ENCODE measurements at places on chromosomes 13 and 19.

- no peak for DNase-seq
These were observed 6.2 kb upstream of the IRS2 start for GRCh38 chr13:109792416-109793059.

GRCh38 chr13:98318263-98318878 lies 141.3 kb upstream of the RNF113B start:
- no peak for DNase-seq

GRCh38 chr13:102234618-102235017 lies 167.2 kb downstream of the FGF14 start:
- DNase-seq: no peak

DNA sequence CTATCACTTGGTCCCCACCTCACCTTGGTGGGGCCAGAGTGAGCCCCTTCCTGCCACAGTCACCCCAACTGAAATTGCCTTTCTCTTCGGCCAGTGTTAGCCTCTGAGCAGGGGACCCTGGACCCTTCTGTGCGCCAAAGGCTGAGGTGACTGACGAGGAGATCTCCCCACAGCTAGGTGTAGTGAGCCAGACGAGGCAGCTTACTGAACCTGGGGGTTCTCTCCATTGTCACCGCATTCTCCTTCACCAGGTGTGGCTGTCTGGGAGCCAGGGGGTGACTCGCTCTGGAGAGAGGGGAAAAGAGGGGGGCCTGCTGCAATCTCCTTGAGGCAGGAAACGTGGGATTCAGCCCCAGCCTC lies 1.3 kb downstream of the RPS28 start:
- DNase-seq: no peak

GRCh38 chr19:13104848-13105711 lies 2.4 kb upstream of the LYL1 start:
- DNase-seq: no peak

DNA sequence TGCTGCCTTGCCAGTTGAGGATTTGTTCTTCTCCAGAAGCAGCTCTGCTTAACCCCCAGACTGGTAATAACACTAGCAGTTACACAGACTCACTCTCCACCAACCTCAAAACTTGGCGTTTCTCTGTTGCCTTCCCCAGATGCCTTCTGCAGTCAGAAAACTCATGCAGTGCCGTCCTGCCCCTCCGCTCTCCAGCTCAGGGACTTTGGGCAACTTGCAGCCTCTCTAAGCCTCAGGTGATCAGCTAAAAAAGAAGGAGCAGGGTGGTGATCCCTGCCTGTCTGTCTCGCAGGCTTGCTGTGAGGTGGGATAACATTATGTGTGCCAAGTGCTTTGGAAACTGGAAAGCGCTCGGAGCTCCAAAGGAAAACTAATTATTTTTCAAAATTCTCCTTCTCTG lies 391.6 kb downstream of the HS6ST3 start:
- DNase-seq: no peak

GRCh38 chr13:43153436-43154090 lies 130.2 kb downstream of the DNAJC15 start:
- DNase-seq: no peak

- no peak for DNase-seq
These were observed 7.1 kb downstream of the AKAP8 start for GRCh38 chr19:15372470-15372869.

DNA sequence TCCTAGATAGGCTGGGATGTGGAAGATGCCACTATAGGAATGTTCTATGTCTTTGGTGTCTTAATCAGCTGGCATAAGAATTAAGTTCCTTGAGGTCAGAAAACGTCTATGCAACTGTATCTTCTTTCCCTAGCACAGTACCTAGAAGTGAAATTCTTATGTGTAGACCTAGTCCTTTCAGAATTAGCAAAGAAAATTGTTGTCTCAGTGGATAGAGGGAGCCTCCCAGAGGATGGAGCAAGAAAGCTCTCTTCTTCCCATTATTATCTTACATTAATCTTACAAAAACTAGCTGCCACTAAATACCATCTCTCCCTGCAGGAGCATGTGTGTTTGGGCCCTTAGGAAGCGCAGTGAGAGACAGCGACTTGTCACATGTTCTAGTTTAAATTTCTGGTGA lies 11.6 kb downstream of the CLDN10 start:
- DNase-seq: no peak

DNA sequence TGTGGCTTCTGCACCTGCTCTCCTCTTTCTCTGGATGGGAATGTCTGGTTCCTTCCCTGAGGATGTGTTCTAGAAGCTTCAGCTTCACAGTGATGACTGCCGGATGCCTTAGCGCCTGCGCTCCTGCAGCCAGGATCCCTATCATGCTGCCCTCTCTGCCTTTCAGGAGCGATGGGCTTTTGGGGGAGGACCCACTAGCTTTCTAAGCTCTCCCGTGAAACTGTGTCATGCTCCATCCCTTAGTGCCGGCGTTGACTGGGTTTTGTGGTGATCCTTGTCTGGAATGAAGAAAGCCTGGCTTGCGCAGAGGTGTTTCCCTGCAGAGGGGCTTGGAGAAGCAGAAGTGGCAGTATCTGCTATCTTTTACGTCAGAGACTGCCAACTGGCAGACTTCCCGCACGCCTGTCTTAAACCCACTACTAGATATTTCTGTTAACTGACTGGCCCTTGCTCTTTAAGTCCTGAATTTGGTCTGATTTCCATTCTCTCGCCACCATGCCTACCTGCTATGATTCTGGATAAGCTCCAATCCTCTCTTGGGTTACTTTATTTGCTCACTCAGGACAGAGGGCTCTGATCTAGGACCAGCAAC lies 3.8 kb upstream of the KMT2B start:
- no peak for DNase-seq

DNA sequence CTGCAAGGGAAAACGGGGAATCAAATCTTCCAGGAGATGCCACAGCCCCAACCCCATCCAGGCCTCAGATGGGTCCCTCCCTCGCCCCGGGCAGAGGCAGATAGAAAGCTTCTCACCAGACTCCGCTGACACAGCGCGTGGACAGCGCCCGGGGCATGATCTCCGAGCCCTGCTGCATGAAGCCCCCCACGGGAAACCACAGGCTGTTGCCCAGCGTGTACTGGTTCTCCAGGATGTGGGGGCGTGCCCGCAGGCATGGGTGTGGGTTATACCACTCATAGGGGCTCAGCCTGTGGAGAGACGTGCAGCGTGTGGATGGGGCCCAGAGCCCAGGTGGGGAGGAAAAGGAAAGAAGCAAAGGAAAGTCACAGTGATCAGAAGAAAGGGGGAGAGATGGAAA lies 27.2 kb upstream of the ATP1A3 start:
- no peak for DNase-seq

DNA sequence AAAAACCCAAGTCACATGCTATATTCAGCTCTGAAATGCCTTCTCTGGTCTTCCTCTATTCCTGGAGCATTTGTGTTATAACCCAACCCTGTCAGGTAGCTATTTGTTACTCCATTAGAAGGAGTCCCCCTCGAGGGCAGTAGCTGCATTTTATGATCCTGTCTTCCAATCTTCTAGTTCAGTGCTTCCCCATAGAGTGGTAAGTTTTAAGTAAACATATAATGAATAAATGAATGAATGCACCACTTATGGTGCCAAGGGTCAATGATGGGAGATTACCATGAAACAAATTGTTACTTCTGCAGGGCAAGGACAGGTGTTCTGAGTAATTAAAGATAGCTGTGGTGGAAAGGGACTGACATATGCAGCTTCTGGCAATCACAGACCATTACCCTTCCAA lies 4.0 kb downstream of the RASL11A start:
- DNase-seq: no peak

DNA sequence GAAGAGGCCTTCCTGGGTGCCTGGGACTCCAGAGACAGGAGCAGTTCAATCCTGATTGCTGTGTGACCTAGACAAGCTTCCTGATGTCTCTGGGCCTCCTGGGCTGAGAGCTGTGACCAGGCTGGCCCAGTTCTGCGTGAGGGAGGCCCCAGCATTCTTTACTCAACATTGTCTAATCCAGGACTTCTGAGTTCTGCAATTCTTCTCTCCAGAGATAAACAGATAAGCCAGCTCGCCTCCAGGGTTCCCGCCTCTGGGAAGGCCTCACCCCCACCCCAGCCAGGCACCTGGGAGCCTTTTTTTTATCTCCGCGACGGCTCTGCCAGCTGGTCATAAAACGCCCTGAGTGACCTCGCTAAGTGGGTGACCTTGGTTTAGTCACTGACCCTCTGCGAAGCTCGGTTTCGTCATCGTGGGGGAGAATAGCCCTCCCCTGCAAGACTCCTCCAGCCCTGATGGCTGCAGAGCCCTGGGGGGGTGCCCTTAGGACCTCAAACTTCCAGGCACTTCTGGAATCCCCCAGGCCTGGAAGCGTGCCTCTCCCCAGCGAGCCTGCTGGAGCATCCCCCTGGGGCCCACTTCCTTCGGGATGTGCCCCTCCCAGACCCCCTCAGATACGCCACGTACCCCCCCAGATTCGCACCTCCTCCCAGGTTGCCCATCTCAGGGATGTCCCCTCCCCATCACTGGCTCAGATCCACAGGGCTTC lies 1.9 kb downstream of the SULT2B1 start:
- DNase-seq: no peak

DNA sequence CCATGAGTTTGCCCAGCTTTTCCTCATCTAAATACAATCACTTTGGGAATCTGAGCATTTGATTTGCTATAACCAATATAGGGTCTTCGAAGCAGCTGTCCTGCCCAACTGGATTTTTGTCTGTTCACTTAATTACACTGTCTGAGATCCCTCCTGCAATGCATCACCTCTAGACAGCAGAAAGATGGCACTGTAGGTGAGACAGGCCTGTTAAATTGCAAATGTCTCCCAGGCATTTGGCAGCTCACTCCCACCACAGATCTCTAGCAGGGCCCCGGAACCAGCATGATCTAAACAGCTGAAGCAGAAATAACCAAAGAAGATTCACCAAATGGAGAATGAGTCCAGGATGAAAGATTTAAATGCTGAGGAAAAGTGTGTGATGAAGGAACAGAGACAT lies 41.9 kb upstream of the SERPINE3 start:
- no peak for DNase-seq

GRCh38 chr13:104389691-104390090 lies 1323.5 kb upstream of the SLC10A2 start:
- no peak for DNase-seq

DNA sequence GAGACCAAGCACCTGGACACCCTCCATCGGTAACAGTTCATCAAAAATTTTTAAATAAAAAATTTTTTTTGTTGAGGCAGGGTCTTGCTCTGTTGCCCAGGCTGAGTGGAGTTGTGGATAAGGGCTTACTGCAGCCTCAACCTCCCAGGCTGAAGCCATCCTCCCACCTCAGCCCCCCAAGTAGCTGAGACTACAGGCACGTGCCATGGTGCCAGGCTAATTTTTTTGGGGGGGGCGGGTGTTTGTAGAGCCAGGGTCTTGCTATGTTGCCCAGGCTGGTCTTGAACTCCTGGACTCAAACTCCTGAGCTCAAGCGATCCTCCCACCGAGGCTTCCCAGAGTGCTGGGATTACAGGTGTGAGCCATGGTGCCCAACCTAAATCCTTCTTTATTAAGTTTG lies 4.7 kb downstream of the LGALS7B start:
- no peak for DNase-seq

DNA sequence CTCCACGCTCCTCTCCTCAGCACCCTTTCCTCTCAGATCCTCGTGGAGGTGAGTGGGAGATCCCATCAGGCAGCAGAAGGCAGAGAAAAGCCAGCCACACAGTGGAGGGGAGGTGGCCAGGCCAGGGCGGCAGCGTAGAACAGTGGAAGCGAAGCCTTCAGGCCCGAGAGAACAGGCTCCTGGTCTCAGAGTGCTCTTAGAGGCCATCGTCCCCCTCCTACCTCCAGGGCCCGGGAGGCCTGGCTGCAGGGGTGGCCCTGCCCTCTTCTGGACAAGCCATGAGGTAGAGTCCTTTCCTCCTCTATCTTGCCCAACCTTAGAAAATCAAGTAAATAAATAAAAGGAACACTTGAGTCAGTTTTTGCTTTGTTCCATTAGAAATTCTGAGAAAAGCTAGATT lies 202.0 kb downstream of the KATNAL1 start:
- no peak for DNase-seq

- no peak for DNase-seq
These were observed 554.5 kb downstream of the IRS2 start for GRCh38 chr13:109231888-109232287.

GRCh38 chr13:46213242-46213641 lies 1.5 kb downstream of the LRRC63 start:
- DNase-seq: no peak

- no peak for DNase-seq
These were observed 289.2 kb upstream of the PCDH9 start for GRCh38 chr13:67519356-67519755.

GRCh38 chr19:41189425-41190065 lies 3.5 kb upstream of the CYP2S1 start:
- DNase-seq: no peak

GRCh38 chr19:36401475-36401874 lies 17.0 kb downstream of the ZFP82 start:
- no peak for DNase-seq

GRCh38 chr13:43221611-43222010 lies 198.2 kb downstream of the DNAJC15 start:
- no peak for DNase-seq

Measured in globus pallidus (tissue), 1 donor.